ENCODE measurements at places on chromosomes 12 and 14. TPM values are rescaled to one million over a fixed set of nuclear protein-coding genes. Genes with fewer than 3 reads are reported as not detected.

TRPV4 gene
- total RNA-seq: 5.2 TPM

LTBR gene
- total RNA-seq: 18.3 TPM

- no peak for DNase-seq
These were observed 8.2 kb upstream of the FOXG1 start for GRCh38 chr14:28758253-28758884.

- no peak for DNase-seq
These were observed 49.9 kb upstream of the AMN1 start for GRCh38 chr12:31778687-31779086.

- DNase-seq: no peak
These were observed 105.2 kb downstream of the TSPAN9 start for GRCh38 chr12:3182426-3182825.

Data from progenitor cell of endocrine pancreas (in vitro differentiated cells).